ENCODE measurements at places on chromosomes 13 and 19. TPM values are rescaled to one million over a fixed set of nuclear protein-coding genes. Genes with fewer than 3 reads are reported as not detected.

LILRA1 gene
- not detected for total RNA-seq

PGLYRP2 gene
- total RNA-seq: not detected

CD79A gene
- total RNA-seq: 0.84 TPM

DHDH gene
- total RNA-seq: not detected

FUT2 gene
- not detected for total RNA-seq

BORA gene
- total RNA-seq: 18.3 TPM

ZNF773 gene
- total RNA-seq: 4.5 TPM

TOMM40 gene
- 156 TPM for total RNA-seq

DNA sequence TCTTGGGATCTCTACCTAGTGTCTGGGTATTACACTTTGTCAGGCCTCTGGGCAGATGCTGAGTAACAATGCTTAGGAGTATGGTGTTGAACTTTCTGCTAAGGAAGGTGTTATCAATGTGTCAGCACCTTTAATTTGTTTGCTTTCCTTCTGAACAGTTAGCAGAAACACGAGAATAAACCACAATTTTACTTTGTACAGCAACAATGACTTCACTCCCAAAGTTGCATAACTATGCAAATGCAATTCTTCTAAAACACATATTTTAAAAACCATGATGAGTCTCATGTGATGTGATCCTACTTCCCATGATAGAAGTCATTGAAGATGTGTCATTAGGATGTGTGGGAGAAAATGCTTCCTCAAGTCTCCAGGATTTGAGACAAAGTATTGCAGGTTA is 155.0 kb downstream of the POSTN start:
- no peaks in the 10 kb centered on the region for H3K27me3 ChIP-seq
- H3K4me1 ChIP-seq: no peaks in the 10 kb centered on the region
- no peak for DNase-seq

- peaks cover 3% of the 10 kb centered on the region for H3K4me1 ChIP-seq
- no peak overlapping the region for H3K4me3 ChIP-seq
- H3K27me3 ChIP-seq: no peaks in the 10 kb centered on the region
These were observed 97.7 kb upstream of the IPO5 start for GRCh38 chr13:97855570-97856303.

GRCh38 chr19:51799774-51800472 is 5.0 kb downstream of the FPR3 start:
- H3K4me3 ChIP-seq: no peak overlapping the region
- H3K4me1 ChIP-seq: no peaks in the 10 kb centered on the region
- no peaks in the 10 kb centered on the region for H3K36me3 ChIP-seq
- no peak overlapping the region for H3K27ac ChIP-seq

GRCh38 chr19:16135430-16136127 is 7.9 kb upstream of the HSH2D start:
- no peak for DNase-seq
- H3K27ac ChIP-seq: no peak overlapping the region

DNA sequence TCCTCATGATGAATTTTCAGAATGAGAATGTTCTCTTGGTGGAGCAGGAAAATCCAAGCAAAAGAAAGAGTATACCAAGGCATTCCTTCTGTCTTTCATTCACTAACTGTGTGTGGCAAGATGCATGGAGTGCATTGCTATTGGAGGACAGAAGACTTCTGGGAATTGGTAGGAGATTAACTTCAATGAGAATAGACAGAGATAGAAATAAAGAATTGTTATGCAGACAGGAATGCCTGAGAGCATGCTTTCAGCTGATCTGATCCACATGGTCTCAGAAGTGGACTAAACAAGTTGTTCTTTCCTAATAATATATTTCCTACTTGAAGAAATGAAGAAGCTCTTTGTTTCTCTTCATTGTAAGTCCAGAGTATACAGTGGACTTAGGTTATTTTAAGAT is 303.6 kb downstream of the MYO16 start:
- H3K27ac ChIP-seq: no peak overlapping the region
- no peaks in the 10 kb centered on the region for H3K36me3 ChIP-seq
- no peak for DNase-seq
- no peaks in the 10 kb centered on the region for H3K4me1 ChIP-seq

DNA sequence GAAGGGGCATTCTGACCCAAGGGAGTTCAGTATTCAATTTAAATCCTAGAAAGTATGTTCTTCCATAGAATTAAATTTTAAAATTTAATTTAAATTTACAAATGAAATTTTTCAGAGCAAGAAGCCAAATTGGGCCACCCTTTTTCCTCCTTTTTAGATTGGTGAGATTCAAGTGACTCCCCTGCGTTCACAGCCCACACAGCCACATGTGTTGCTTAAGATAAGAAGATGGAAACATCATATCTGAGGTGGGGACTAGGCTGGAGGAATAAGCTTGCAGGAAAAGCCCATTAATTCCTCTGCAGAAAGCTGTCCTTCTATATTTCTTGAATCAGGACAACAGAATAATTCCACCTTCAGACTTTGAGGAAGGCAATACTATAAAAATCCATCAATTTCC is 392.7 kb upstream of the ZNF507 start:
- no peak for DNase-seq
- H3K27me3 ChIP-seq: no peaks in the 10 kb centered on the region
- no peaks in the 10 kb centered on the region for H3K4me1 ChIP-seq
- H3K36me3 ChIP-seq: no peaks in the 10 kb centered on the region
- no peak overlapping the region for H3K27ac ChIP-seq

- DNase-seq: peak; percentile 28
- H3K27ac ChIP-seq: no peak overlapping the region
- no peak overlapping the region for H3K4me3 ChIP-seq
- H3K27me3 ChIP-seq: no peaks in the 10 kb centered on the region
- H3K36me3 ChIP-seq: no peaks in the 10 kb centered on the region
These were observed 41.7 kb upstream of the CEACAM20 start for GRCh38 chr19:44570984-44571684.

GRCh38 chr13:113967729-113968462 is 6.0 kb downstream of the C13orf46 start:
- H3K27me3 ChIP-seq: no peaks in the 10 kb centered on the region
- H3K4me3 ChIP-seq: no peak overlapping the region
- DNase-seq: no peak
- no peak overlapping the region for H3K27ac ChIP-seq
- no peaks in the 10 kb centered on the region for H3K4me1 ChIP-seq

- peaks cover 87% of the 10 kb centered on the region for H3K36me3 ChIP-seq
- no peaks in the 10 kb centered on the region for H3K27me3 ChIP-seq
- no peak overlapping the region for H3K4me3 ChIP-seq
These were observed 7.1 kb downstream of the KCNN4 start for GRCh38 chr19:43773725-43774102.

GRCh38 chr19:56491399-56491798 is 14.3 kb upstream of the ZNF667 start:
- no peak for DNase-seq
- H3K27me3 ChIP-seq: no peaks in the 10 kb centered on the region
- no peak overlapping the region for H3K27ac ChIP-seq
- no peak overlapping the region for H3K4me3 ChIP-seq

DNA sequence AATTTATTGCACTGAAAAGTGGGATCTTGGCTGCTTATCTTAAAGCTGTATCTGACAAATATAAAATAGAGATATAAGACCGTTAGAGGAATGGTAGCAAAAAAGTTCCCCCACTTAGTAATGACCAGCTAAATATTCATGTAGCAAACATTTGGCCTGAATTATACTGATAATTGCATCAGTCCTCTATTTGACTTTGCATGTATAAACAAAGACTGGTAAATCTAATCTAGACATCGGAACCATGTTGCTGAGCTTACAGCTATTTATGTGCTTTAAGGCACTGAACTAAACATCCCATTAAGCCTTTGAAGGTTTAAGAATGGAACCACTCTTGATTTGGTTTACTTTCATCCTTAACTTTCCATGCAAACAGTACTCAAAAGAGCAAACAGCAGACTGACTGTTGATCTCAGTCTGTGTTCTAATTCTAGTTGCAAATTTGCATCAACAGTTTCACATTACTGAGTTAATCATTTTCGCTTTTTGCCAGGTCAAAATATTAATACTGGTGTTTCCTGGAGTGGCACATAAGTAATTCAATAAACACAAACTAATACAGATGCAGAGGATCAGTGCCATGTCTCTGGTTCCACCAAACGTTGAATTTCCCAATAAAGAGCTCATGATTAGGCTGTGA is 203.5 kb upstream of the HTR2A start:
- H3K4me1 ChIP-seq: no peaks in the 10 kb centered on the region
- no peaks in the 10 kb centered on the region for H3K36me3 ChIP-seq
- no peak overlapping the region for H3K4me3 ChIP-seq
- H3K27ac ChIP-seq: no peak overlapping the region

GRCh38 chr13:27954406-27954851 is 14.7 kb downstream of the CDX2 start:
- no peak for DNase-seq
- H3K27ac ChIP-seq: no peak overlapping the region
- H3K4me1 ChIP-seq: peaks cover 9% of the 10 kb centered on the region
- H3K4me3 ChIP-seq: peak overlapping the region; percentile 66

DNA sequence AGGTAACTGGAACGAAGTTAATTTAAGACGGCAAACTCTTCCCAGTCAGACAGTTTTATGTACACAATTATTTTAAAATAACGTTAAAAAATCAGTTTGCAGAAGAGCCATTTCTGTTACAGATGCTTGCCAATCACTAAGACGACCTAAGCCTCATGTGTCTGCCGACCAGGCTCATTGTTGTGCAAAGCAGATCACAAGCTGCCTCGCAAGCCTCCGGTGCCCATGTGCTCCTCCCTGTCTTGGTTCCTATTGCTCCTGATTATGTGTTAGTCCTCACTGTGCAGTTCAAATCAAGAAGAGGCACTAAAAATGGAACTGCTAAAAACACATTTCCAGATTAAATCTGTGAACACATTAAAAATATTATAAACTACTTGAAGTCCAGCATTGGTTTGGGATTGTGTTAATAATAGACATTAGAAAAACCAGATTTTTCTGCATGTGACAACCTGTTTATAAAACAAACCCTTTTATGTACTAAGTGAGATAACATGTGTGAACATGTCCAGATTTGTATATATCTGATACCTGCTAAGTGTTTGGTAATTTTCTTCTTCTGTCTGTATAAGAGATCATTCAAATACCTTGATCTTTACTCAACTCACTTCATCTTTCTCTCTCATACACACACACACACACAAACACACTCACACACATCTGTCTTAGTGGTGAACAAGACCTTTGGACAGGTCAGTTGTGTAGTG is 81.9 kb upstream of the SLC15A1 start:
- no peak overlapping the region for H3K4me3 ChIP-seq
- H3K27me3 ChIP-seq: no peaks in the 10 kb centered on the region
- H3K27ac ChIP-seq: no peak overlapping the region
- no peak for DNase-seq
- no peaks in the 10 kb centered on the region for H3K4me1 ChIP-seq

GRCh38 chr13:114149774-114150740 is 17.6 kb upstream of the RASA3 start:
- H3K36me3 ChIP-seq: no peaks in the 10 kb centered on the region
- H3K4me3 ChIP-seq: no peak overlapping the region
- H3K27me3 ChIP-seq: peaks cover 11% of the 10 kb centered on the region
- peaks cover 70% of the 10 kb centered on the region for H3K4me1 ChIP-seq
- no peak for DNase-seq
- H3K27ac ChIP-seq: no peak overlapping the region

DNA sequence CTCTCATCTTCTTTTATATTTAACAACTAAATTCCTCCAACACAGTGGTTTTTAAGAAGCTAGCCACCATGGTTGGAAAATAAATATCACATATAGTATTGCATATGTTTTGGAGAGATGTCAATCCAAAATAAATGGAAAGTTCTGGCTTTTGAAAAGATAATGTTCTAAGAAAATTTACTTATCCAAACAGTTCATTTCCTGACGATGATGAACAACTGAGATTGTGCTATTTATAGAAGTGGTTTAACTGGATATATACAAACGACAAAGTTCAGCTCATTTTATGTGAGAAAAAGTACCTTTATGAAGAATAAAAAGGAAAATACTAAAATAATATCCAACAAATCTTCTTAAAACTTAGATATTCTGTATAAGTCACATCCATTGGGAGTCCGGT is 174.7 kb downstream of the MZT1 start:
- DNase-seq: no peak
- H3K4me1 ChIP-seq: no peaks in the 10 kb centered on the region
- H3K27ac ChIP-seq: no peak overlapping the region
- no peak overlapping the region for H3K4me3 ChIP-seq
- no peaks in the 10 kb centered on the region for H3K36me3 ChIP-seq
- no peaks in the 10 kb centered on the region for H3K27me3 ChIP-seq

- H3K27me3 ChIP-seq: no peaks in the 10 kb centered on the region
- H3K4me3 ChIP-seq: no peak overlapping the region
- no peak for DNase-seq
- H3K36me3 ChIP-seq: no peaks in the 10 kb centered on the region
- no peak overlapping the region for H3K27ac ChIP-seq
These were observed 33.3 kb downstream of the CEBPA start for GRCh38 chr19:33269016-33269415.

- peak within 1 kb of the TSS; percentile 98 for H3K27ac ChIP-seq
- peaks cover 23% of the 10 kb centered on the region for H3K4me1 ChIP-seq
- peaks cover 28% of the 10 kb centered on the region for H3K27me3 ChIP-seq
- H3K4me3 ChIP-seq: peak within 1 kb of the TSS; percentile 90
These were observed at the start of gene SYMPK for GRCh38 chr19:45862564-45863334. Gene SYMPK (minus strand): TSS chr19:45863147. CDS start chr19:45854495, 8,652 bp downstream.

DNA sequence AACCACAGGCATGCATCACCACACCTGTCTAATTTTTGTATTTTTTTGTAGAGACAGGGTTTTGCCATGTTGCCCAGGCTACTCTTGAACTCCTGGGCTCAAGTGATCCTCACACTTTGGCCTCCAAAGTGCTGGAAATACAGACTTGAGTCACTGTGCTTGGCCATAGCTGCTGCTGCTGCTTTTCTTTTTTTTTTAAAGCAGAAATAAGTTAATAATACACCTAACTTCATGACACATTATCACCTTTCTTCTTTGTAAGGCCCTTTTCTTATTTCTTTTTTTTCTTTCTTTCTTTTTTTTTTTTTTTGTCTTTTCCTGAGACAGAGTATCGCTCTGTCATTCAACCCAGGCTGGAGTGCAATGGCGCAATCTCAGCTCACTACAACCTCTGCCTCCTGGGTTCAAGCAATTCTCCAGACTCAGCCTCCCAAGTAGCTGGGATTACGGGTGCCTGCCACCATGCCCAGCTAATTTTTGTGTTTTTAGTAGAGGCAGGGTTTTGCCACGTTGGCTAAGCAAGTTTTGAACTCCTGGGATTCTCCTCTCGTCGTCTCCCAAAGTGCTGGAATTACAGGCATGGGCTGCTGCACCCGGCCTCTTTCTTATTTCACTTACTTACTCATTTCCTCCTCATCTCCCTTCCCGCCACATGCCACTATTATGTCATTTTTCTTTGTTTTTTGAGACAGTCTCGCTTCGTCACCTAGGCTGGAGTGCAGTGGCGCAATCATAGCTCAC is 8.7 kb downstream of the SHKBP1 start:
- H3K27me3 ChIP-seq: no peaks in the 10 kb centered on the region
- peaks cover 6% of the 10 kb centered on the region for H3K4me1 ChIP-seq
- peaks cover 71% of the 10 kb centered on the region for H3K36me3 ChIP-seq
- H3K4me3 ChIP-seq: peak overlapping the region; percentile 30
- peak overlapping the region; percentile 69 for H3K27ac ChIP-seq

- no peak for DNase-seq
- no peak overlapping the region for H3K4me3 ChIP-seq
- no peaks in the 10 kb centered on the region for H3K4me1 ChIP-seq
- no peaks in the 10 kb centered on the region for H3K36me3 ChIP-seq
These were observed 595.5 kb downstream of the LMO7 start for GRCh38 chr13:76231522-76232167.

GRCh38 chr13:59409634-59410200 is 754.0 kb downstream of the DIAPH3 start:
- no peak overlapping the region for H3K27ac ChIP-seq
- H3K27me3 ChIP-seq: no peaks in the 10 kb centered on the region
- H3K36me3 ChIP-seq: no peaks in the 10 kb centered on the region
- no peaks in the 10 kb centered on the region for H3K4me1 ChIP-seq
- DNase-seq: no peak
- H3K4me3 ChIP-seq: no peak overlapping the region
